NCI-H1417 (cell line): ENCODE measurements at places on chromosomes 5 and 9.
A peak's percentile ranks its signal among the peaks of the same experiment; 100 is the strongest.

DNA sequence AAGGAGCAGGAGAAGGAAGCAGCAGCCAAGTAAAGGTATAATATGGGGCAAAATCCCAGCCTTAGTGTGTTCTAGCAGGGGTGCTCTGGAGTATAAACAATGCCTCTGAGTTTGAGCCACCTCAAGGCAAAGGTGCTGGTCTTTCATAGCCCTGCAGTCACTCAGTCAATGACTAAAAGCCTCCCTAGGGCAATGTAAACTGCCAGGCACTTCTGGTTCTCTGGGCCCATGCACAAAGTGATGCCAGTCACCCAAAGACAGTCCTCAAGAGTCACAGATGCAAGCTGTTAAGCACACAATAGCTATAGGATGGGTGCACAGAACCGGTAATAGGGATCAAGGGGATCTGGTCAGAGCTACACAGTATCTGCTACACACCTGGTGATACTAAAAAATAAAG is 12.6 kb downstream of the ZBTB5 start:
- no peak for DNase-seq

- peak; percentile 87 for DNase-seq
These were observed 560.7 kb downstream of the HTR1A start for GRCh38 chr5:63401436-63402046.

DNA sequence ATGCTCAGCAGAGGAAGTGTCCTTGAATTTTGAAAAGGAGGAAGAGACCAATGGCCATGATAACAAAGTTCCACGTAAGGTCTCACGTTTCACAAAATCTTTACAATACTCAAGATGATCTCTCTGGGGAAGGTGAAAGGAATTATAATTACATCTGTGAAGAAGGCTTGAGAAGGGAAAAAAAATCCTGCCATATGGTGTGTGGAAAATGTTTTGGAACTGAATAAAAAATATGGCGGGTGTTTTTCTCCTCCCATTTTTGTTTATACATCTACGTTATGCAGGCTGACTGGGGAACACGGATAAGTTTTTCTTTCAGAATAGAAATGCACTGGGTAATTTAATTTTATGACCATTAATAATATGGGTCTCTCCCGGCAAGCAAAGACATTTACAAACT is 425.6 kb upstream of the BRINP1 start:
- DNase-seq = peak; percentile 4

DNA sequence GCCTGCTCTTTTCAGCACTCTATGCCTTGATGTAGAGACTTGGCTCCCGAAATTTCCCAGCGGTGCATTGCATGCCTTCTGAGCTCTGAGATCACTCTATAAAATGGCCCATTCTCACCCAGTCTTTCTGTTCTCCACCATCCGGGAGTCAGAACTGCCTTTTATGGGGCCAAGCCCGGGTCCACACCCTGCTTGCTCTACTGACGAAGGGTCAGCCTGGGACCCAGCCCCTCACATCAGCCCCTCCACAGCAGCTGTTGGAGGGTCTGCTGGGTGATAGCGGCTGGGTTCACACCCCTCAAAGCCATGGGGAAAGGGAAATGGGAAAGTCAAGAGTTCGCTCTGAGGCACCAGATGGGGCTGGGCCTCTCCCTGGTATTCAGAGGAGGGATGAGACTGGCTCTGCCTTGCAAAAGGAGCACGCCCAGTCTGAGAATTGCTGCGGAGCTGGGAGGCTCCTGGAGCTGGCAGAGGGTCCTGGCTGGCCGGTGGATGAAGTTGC is 66.0 kb upstream of the ORM1 start:
- no peak for DNase-seq

DNA sequence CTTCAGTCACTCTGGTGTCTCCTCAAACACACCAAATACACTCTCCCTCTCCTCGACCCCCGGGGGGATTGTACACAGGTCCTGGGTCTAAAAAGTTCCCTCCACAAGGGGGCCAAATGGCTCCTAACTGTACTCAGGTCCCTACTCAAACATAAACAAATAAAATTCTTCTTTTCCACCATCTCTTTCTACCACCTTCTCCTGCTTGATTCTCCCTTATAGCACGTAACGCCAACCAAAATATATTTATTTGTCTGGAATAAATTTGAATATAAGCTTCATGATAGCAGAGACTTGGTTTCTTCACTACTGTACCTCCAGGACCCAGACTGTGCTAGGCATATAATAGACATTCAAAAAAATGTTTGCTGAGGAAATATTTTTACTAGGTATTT is 21.4 kb downstream of the ZNF608 start:
- DNase-seq = no peak

DNA sequence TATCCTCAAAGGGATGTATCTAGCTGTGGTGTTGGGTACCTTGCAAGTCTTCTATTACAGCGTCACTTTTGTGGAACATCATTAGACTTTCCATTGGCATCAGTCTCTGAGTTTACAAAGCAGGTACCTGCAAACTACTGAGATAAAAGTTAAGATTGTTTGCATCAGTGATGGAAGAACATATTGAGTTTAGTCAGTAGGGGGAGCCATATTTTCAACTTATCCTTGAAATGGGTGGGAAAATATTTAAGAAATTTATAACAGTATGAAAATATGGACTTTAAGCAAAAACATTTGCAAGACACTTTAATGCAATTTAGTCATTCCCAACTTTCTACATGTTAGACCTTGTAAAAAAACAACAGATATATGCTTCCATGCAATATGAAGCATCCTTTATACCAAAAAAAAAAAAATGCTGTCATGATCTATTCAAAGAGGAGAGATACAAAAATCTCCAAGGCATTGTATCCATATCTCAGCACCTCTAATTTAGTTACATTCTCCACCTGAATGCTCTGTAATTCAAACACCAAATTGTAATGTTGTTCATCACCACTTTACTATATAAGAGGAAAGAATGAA is 98.6 kb upstream of the ADAMTS19 start:
- DNase-seq = peak; percentile 22

GRCh38 chr5:12175914-12176585 is 271.8 kb upstream of the CTNND2 start:
- DNase-seq = no peak

DNA sequence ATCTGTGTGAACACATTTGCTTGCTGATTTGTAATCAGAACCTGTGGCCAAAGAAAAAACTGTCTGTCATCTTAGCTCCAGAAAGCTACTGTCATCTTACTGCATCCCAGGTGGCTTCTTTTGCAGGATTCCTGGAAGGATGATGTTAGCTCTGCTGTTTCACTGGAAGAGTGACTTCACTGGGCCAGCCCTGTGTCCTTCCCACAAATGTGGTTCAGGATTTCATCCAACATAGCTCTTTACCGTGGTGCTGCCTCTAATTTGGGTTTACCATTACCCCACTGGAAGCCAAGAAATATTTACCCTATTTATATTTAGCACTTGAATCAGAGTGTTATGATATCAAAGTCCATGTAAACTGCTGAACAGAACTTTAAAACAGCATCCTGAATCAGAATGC is 501.0 kb downstream of the GADD45G start:
- DNase-seq = no peak

- no peak for DNase-seq
These were observed 263.4 kb downstream of the ZSWIM6 start for GRCh38 chr5:61595426-61595825.

DNA sequence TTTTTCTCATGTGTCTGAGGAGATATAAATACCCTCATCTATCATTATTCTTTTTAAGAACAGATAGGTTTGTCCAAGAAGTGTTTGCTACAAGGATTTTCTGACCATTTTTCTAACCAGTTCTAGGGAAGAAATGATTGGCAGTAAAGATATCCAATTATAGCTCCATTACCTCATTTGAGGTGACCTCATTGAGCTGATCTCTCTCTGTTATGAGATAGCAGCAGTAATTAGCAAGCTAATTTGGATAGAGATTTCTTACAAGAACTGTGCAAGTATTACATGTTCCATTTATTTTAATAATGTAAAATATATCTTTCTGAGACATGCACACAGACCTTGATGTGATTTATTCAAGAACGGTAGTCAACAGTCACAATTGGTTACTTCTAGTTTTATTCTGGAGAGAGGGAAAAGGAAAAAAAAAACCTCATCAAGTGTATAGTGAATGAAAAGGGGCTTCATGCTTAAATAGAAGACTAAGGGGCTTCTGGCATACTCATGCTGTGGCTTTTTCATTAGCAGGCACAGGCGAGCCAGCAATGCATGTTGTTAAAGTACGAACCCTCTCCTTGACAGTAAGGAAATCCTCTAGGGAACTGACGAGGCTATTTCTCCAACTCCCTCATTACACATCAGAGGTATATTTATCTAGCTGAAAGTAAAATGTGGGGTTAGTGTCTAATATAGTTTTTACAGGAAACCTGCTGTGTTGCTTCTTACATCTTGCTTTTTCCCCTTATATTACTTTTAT is 127.3 kb downstream of the NUDT12 start:
- peak; percentile 40 for DNase-seq

- DNase-seq = no peak
These were observed 14.1 kb downstream of the S1PR3 start for GRCh38 chr9:89005323-89005722.

- DNase-seq = no peak
These were observed 36.2 kb downstream of the SECISBP2 start for GRCh38 chr9:89354471-89354870.
